Effector memory CD8-positive, alpha-beta T cell (primary cell): ENCODE measurements at places on chromosomes 4 and X.

DNA sequence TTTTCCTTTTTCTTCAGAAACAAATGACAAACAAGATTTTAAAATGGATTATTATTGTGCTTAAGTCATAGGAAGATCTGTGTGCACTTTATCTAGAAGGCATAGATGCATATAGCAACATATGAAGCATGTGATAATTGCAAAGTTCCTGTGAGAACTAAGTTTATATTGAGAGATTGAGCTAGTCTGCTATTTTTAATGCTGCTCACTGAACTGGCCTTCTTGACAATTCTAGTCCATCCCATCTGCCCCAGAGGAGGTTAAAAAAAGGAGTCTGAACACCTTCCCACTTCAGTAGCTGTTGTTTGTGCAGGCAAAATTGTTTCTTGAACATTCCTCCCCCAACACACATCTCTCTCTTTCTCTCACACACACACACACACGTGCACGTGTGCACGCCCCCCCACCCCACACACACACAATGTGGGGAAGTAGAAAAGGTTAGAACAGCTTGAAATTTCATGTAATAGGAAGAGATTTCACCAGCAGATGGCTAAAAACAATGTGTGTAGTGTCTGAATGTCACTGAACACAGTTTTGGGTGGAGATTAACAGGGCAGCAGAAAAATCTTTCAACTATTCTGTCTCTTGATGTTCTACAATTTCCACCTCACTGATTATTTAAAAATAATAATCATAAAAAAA, 108.0 kb downstream of the GPM6A start:
- DNase-seq = no peak

- no peak for DNase-seq
These were observed 28.5 kb upstream of the FGF5 start for GRCh38 chr4:80237992-80238391.

- no peak for DNase-seq
These were observed 1.3 kb upstream of the FAT1 start for GRCh38 chr4:186724864-186725468.

- DNase-seq = no peak
These were observed 18.1 kb downstream of the CCNQ start for GRCh38 chrX:153580700-153581386.

DNA sequence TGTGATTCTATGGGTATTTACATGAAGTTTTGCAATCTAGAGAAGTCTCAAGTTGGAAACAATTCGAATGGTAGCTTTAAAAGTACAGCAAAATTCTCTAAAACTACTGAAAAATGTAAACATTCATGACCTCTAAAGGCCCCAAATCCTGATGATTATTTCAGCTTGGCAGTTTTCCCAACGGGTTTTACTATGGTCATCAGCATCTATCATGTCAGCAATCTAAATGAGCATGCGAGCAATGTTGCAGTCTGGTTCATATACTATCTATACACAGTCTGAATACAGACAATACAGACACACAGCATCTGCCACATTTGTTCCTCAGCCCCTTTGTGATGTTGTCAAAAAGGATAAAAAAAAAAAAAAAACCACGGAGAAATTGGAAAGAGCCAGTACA, 790.3 kb upstream of the HTR2C start:
- DNase-seq = no peak

GRCh38 chr4:187422655-187423054, 572.9 kb upstream of the ZFP42 start:
- DNase-seq = no peak

DNA sequence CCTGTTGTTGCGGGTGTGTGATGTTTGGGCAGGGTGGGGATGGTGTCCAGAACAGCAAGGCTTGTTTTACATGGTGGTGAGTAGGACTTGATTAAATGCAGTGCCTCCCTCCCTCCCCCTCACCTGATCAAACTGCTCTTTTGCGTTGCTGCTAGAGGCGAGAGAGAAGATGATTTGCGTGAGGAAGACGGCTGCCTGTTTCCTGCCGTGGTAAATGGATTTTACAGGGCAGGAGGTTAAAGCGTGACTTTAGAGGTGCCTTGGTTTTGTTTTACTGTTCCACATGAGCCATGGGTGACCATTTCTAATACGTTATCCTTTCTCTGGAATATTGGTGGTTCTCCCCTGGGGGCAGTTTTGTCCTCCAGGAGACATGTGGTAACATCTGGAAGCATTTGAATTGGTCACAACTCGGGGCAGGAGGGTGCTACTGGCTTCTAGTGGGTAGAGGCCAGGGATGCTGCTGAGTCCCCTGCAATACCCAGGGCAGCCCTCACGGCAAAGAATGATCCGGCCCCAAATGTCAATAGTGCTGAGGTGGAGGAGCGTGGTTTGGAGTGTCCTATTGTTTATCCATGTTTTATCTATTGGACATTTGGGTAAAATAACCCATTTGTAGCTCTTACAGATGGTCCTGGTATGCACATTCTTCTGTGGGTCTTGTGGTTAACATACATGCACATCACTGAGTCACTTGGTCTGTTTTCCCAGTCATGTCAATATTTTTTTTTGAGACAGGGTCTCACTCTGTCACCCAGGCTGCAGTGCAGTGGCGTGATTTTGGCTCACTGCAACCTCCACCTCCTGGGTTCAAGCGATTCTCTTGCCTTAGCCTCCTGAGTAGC, 73.7 kb downstream of the SHROOM2 start:
- no peak for DNase-seq
